ENCODE measurements at places on chromosomes 2 and 18. TPM values are rescaled to one million over a fixed set of nuclear protein-coding genes. Genes with fewer than 3 reads are reported as not detected.

The IL36G gene
- total RNA-seq: not detected

The ATAD2B gene
- 36.1 TPM for total RNA-seq

The UGT1A7 gene
- total RNA-seq: not detected

The NEUROD1 gene
- total RNA-seq: not detected

The TMEM178A gene
- total RNA-seq: 2.0 TPM

The PRKAG3 gene
- 49.9 TPM for total RNA-seq

The ANKRD30BL gene
- not detected for total RNA-seq

The ZNF512 gene
- 35.7 TPM for total RNA-seq

The MRPL33 gene
- total RNA-seq: 126 TPM

The PDE11A gene
- 1.2 TPM for total RNA-seq

The KANSL3 gene
- total RNA-seq: 38.6 TPM

The MC4R gene
- total RNA-seq: not detected

- DNase-seq: peak; percentile 44
Observed at GRCh38 chr2:218780851-218781690, 876 bp upstream of the CYP27A1 start.

GRCh38 chr18:67694787-67695186, 178.3 kb upstream of the DSEL start:
- DNase-seq: no peak

DNA sequence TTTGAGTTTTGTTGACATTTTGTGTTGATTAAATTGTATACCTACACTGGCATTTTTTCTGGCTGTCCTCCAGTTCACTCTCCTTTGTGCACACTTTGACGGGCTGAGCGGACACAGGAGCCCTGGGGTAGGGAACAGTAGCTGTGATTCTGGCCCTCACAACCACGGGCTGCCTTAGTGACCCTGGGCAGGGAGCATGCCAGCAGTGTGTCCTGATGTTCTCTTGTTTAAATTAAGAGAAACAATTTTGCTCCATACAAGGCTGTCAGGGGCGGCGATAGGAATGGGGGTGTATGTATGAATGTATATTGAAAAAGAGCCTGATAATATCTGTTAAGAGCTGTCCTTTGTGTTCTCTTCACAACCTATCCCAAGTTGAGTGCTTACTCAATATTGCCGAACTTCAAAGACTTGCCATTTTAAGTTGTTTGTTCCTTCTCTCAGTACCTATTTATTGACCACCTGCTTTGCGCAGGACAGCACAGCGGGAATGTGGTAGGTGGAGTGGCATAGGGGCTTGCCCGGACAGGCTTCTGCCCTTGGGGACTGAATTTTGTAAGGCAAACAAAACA, 103.7 kb upstream of the EML6 start:
- DNase-seq: no peak

- no peak for DNase-seq
Observed at GRCh38 chr2:58543442-58543841, 302.3 kb upstream of the FANCL start.

GRCh38 chr18:49368161-49368875, 92.1 kb downstream of the DYM start:
- no peak for DNase-seq

- DNase-seq: peak; percentile 90
Observed at GRCh38 chr2:71743995-71744675, 290.8 kb downstream of the DYSF start.

- DNase-seq: no peak
Observed at GRCh38 chr2:22995576-22995975, 389.4 kb upstream of the KLHL29 start.

DNA sequence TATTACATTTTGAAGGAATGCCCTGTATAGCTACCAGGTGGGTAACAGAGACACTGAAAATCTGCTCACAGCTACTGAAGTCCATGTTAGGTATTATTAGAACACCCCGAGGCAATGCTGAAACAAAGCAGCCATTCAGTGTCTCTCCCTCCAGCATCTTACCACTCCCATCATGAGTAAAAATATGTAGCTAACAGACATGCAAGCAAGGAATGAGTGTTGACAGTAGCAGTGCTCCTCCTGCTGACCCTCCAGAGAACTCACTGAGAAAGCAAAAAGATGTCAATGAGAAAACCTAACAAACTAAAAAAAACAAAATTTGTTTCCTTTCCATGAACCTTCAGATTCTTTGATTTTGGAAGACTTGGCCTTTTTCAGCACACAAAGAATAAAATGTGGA, 393.9 kb downstream of the LRRTM1 start:
- peak; percentile 1 for DNase-seq

DNA sequence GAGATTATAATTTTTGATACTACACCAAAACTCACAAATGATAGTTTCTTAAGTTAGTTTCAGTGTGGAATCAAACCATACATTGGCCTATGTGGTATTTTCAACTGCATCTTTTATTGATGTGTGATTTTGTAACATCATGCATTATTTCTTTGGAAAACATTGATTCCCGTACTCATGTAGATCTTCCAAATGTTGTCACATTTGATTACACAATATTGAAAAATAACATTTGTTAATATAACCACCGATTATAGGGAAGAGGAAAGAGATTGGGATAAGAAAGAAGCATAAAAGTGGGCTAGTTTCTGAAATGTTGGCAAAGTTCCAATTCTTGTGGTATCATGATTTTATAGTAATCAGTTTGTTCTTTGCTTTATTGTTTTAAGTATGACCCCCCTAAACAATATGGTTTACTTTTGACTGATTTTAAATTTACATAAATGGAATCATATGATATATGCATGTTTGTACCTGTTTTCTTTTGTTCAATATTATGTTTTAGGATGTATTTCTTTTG, 117.2 kb upstream of the OTX1 start:
- no peak for DNase-seq

DNA sequence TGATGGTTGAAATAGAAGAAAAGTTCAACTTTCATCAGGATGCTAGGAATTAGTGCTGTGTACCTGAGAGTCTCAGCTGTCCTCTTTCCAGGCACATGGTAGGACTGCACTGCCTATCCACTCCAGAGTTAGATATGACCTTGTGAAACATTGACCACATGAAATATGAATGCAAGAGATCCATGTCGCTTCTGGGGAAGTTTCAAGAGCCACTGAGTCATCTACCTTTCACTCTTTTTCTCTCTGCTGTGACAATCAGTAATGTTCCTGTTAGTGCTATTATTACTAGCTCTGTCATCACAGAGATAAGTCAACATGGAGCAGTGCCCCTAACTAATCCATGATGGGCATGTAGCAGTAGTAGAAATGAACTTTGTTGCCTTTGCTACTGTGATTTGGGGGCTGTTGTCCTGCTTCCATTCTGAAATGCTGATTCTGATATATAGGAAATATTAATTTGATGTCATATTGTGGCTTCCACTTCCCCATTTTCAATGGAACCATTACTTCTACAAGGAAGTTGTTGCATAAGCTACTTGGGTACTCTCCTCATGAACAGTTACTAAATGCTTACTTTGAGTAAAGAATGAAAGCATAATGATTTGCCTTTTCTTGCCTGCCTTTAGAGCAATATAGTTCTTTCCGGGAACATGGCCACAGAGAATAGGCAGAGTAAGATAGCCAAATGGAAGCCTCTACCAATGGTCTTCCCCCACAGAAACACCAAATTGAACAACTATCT, 192.8 kb upstream of the ZNF521 start:
- DNase-seq: no peak

DNA sequence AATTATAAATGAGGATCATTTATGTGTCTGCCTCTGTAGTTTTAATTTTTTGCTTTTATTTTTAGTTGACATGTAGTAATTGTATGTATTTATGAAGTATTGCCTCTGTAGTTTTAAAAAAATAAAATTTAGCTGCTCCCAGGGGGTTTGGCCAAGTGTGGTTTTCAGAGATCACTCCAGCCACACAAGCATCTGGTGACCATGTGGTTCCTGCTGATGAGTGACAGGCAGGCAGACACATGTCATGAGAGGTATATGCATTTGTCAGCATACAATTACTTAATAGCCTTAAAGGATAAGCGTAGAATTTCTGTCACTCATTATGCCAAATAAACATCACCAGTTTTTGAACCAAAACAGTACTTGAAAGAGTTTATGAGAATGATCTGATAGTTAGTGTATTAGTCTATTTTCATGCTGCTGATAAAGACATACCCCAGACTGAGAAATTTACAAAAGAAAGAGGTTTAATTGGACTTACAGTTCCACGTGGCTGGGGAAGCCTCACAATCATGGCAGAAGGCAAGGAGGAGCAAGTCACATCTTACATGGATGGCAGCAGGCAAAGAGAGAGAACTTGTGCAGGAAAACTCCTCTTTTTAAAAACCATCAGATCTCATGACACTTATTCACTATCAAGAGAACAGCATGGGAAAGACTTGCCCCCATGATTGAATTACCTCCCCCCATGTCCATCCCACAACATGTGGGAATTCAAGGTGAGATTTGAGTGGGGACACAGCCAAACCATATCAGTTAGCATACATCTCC, 29.6 kb downstream of the MREG start:
- peak; percentile 84 for DNase-seq

DNA sequence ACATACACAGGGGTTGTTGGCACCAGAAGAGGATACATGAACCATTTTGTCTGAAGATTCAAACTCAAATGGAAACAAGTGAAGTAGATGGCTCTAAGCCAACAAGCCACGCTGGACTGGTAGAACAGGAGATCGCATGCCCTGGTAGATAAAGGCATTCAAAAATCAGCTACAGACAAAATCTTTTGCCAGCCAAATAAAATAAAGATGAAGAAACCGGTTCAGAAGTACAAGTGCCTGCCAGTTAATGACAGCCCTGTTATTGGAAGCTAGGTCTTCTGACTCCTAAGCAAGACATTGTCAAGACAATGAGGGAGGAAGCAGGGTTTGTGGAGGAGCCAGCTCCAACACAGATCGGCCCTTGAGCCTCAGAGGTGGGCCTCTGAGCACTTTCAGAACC, 52.3 kb downstream of the EHD3 start:
- no peak for DNase-seq

DNA sequence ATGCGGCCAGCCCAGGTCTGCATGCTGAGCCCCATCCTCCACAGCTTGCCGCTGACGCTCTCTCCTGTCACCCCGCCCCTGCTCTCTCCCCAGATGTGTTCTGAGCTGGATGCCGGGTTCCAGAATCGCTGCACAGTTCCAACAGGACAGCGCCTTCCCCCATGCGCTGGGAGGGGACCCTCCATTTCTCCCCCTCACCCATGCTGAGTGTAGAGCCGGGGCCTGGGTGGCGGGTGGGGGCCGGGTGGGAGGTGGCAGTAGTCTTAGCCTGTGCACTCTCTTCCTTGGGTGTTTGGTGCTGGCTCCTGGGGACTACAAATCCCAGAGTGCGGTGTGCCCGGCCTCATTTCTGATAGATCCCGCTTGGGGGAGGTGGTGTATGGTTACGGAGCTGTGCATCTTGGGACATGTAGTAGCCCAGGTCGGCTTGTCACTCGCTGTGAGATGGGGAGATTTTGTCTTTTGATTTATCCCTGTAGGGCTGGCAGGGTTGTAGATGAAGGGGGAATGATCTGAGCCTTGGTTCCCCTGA, 6.8 kb downstream of the DNAJB2 start:
- DNase-seq: peak; percentile 65

DNA sequence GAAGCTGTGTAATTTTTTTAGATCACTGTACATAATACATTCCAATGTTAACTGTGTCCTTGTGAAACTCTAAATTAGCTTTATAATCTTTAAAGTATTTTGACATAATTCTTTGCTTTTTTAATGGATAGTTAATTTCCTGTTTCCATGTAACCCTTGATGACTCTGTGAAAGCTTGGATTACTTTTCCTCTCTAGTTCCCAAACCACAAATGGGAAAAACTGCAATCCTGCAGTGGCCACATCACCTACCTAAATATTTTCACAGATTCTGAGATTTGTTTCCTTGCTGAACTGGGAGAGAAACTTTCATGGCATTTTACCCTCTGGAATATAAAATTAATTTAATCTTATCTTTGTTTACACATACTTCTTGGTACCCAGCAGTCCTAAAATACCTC, 161.6 kb upstream of the CCDC68 start:
- no peak for DNase-seq

- DNase-seq: peak; percentile 19
Observed at GRCh38 chr18:63137999-63138435, 181.6 kb downstream of the BCL2 start.

- peak; percentile 26 for DNase-seq
Observed at GRCh38 chr18:2513616-2514015, 57.7 kb downstream of the METTL4 start.

DNA sequence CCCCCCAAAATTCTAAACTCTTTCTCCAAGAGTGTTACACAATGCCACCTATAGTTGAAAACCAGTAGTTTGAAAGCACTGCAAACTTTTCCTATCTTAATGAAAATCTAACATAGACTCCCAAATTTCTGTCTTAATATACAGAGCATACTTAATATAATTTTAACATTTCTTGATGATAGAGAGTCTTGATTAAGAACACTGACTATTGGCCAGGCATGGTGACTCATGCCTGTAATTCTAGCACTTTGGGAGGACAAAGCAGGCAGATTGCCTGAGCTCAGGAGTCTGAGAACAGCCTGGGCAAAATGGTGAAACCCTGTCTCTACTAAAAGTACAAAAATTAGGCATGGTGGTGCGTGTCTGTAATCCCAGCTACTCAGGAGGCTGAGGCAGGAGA, 34.2 kb downstream of the ASXL2 start:
- peak; percentile 46 for DNase-seq

Measured in myocyte (in vitro differentiated cells).